AML-193 (cell line): ENCODE measurements at places on chromosomes 2 and 18.

GRCh38 chr2:212977152-212977551 is 174.3 kb downstream of the IKZF2 start:
- no peak for DNase-seq

- DNase-seq: no peak
Measured at GRCh38 chr2:170770008-170770605, at the start of gene ERICH2. ERICH2 (plus strand) TSS chr2:170770378; CDS start chr2:170770682, 304 bp downstream.

- no peak for DNase-seq
Measured at GRCh38 chr2:72572501-72572900, 253.3 kb downstream of the EXOC6B start.

DNA sequence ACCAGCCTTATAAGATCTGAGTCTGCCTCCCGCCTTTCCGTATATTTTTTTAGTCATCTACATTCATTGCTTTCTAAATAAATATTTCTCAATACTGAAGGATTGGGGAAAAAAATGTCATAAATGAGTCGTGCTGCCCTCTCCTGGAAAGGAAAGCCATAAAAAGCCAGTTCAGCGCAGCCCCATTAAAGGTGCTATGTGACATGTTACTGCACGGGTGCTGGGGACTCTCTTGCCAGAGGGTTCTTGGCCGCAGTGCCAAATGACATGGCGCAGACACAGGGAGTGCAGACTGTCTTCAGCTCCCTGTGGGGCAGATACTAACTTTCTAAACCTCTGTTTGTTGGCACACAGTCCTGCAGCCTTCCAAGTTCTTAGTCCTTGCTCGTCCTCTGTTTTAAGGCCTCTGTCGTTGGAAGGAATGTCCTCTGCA is 53.7 kb upstream of the MAP3K20 start:
- no peak for DNase-seq

GRCh38 chr2:13481201-13481600 is 764.5 kb downstream of the TRIB2 start:
- no peak for DNase-seq

DNA sequence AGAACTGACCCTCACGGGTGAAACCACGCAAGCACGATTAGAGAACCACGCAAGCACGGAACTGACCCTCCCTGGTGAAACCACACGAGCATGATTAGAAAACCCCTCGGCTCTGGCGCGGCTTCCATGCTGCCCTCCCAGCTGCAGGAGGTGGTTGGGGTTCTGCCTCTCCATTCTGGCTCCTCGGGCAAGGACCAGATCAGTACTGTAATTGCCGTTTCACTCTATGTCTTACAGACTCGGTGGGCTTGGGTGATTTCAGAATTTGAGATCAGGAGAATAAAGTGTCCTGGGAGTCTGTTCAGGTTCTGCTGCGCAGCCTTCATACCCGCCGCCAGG is 58.3 kb upstream of the KCNG2 start:
- DNase-seq: no peak

- no peak for DNase-seq
Measured at GRCh38 chr2:9707008-9707407, 76.2 kb upstream of the YWHAQ start.

DNA sequence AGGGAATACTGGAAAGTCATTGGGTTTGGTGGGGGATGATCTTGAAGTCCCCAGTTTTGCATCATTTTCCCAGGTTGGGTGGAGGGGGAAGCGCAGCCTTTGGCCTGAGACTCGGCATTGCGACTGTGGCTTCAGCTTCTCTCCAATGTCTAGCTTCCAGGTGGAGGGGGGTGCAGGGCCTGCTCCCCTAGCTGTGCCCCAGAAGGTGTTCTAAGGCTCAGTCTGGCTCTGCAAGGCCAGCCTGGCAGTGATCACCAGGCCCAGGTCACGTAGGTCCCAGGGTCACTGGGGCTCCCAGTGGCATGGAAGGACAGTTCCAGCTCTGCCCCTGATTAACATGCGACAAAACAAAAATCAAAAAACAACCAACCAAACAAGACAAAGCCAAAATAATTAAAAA is 56.9 kb upstream of the HAAO start:
- DNase-seq: no peak

DNA sequence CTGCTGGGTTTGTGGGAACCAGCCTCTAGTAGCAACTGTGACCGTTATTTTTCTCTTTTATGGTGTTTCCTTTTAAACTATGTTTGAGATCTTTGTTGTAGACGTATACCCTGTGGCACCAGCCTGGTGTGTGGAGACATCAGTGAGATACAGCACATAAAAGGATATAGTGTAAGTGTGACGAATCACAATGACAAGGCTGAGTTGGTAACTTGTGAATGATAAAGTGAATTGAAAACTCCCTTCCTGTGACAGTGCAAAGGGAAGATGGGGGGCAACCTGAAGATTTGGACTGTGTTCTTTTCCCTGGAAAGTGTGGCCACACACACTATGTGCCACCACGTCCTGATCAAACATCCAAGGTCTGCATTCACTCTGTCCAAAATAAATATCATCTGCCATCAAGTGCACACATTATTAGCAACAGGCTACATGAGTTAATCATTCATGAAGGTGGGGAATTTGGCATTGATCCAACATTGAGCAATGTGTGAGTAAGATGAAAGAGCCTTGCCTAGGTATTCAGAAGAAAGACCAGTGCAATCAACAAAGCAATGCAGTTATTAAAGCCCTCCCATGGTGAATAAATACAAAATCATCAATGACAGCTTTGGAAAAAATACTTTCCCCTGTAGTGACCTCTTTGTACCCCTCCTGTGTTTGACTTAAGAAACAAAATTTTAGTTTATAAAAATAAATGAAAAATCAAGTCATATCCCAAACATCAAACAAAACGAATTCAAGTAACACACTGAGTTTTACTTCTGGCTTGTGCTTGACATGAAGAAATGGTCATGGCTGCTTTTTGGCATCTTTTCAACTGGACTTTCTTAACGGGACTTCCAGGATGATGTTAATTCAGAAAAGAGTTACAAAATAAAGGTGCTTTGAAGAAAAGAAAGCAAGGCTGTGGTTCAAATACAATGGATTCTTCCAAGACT is 1280.5 kb upstream of the ZEB2 start:
- DNase-seq: no peak

DNA sequence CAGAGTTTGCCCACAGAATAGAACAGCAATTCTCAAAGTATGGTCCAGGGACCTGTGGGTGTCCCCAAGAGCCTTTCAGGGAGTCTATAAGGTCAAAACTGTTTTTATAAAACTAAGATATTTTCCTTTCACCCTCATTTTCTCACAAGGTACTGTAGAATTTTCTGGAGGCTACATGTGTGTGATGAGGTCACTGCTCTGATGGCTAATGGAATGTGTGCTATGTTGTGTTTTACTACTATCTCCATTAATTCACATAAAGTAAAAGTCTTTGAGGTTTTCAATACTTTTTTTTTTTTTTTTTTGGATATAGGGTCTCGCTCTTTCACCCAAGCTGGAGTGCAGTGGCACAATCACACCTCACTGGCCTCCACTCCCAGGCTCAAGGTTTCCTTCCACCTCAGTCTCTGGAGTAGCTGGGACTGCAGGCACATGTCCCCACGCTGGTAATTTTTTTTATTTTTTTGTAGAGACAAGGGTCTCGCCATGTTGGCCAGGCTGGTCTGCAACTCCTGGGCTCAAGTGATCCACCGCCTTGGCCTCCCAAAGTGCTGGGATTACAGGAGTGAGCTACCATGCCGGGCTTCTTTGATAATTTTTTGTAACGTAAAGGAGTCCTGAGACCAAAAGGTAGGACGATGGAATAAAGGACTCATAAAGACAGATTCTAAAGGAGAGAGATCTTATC is 1.8 kb downstream of the TRABD2A start:
- no peak for DNase-seq

GRCh38 chr2:177078416-177078815 is 134.2 kb upstream of the HNRNPA3 start:
- no peak for DNase-seq

DNA sequence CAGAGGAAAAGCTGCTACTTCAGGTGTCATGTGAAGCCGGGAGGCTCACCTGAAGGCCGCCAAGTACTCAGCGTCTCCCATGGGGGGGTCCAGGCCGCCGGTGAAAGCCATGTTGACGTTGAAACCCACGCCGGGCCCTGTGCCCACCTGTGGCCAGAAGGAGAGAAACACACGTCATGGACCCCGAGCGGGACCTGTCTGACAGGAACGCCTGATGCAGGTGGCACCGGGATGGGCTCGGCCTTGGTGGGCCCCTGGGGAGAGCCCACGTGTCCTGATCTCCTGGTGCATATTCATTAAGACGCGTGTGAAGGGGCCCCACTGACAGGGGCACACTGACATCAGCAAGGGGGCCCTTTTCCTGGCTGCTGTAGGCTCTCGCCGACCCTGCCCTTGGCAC is 233.2 kb downstream of the TWIST2 start:
- no peak for DNase-seq

DNA sequence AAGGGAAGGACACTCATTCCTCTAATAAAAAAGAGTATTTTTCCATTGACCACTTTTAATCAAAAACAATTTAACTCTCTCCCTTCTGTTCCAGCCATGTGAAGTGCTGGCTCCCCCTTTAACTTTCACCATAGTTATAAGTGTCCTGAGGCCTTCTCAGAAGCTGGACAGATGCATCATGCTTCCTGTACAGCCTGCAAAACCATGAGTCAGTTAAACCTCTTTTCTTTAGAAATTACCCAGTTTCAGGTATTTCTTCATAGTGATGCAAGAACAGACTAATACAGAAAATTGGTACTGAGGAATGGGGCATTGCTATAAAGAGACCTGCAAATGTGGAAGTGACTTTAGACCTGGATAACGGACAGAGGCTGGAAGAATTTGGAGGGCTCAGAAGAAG is 643.6 kb upstream of the DDX18 start:
- peak; percentile 56 for DNase-seq

DNA sequence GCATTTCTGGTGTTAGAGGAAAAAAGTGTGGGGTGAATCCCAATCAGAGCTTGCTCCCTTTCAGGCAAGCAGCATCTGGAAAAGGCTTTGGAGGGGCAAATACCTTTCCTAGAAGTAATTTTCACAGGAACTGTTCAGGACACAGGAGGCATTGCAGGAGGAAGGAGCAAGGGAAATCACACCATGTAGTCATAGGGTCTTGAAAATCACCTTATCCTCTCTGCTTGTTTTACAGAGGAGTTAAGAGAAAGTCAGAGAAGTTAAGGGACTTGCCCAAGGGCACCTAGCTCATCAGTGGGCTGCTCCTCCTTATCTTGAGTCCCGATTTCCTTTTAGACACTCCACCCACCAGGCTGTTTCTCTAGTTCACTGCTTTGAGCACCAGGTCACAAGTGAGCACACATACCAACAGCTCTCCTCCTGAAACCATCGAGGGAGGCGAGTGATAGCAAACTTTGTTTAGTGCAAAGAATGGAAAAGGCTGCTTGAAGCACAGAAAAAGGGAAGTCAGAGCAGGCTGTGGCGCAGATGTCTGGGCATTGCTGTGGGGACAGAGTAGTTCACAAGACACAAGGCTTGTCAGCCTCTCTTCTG is 89.2 kb upstream of the CXCR4 start:
- DNase-seq: peak; percentile 83

GRCh38 chr2:97723156-97724072 is 10.0 kb downstream of the ZAP70 start:
- DNase-seq: no peak

DNA sequence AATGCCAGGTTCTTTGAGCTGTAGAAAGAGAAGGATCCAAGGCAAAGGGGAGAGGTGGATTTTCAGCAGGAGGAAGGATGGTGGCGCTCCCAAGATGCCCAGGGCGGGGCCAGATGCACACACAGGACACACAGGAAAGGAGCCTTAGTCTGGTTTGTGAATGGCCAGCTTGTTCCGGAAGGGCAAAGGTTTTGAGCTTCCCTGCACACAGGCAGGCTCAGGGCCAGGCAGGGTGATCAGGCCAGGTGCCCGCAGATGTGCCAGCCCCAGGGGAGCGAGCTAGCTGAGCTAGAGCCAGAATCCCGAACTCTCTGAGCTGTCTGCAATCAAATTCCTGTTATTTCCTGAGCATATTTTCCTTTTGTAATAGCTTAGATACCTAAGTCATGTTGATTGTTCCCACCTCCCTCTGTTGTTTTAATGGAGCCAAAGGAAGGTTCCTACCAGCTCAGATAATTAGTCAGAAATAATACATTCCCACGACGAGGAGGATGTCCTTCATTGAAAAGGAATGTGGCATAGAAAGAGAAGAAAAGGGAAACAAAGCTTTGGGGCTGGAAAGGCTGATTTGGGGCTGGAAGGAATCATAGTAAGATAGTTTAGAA is 13.7 kb upstream of the OTOF start:
- DNase-seq: no peak

- DNase-seq: no peak
Measured at GRCh38 chr2:128438091-128438490, 119.4 kb upstream of the HS6ST1 start.

DNA sequence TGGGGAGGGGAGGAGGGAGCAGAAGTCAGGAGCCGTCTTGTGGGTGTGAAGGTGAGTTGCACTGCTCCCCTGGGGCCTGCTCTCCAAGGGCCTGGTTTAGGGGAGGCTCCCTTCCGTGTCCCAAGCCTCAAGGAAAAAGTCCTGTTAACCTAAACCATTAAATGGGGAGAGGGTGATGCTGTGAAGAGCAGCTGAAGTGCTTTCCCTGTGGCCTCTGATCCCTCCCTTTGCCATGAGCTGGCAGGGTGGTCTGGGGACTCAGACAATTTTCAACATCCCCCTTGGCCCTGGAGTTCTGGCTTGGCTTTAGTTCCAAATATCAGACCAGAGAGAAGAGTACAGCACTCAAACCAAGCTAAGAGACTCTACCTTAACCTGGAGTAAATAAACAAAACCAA is 692 bp upstream of the POMC start:
- no peak for DNase-seq

DNA sequence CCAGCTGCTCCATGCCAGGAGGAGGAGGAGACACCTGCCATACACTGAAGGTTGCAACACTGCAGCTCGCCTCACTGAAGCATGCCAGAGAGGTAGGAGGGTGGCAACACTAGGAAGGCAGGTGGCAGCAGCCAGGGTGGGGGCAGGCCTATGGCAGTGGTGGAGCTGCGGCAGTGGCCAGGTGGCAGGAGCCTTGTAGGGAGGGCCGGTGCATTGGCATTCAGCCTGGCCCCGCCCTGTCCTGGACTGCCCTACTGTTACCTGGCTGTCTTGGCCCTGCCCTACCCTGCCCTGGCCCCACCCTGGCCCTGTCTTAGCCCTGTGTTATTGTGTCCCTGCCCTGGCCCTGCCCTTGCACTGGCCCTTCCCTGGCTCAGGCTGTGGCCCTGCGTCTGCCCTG is 7.4 kb upstream of the ANKRD62 start:
- DNase-seq: no peak

- DNase-seq: no peak
Measured at GRCh38 chr18:61833978-61834377, 58.8 kb downstream of the RNF152 start.

GRCh38 chr2:44537264-44537663 is 175.5 kb downstream of the CAMKMT start:
- no peak for DNase-seq
